ENCODE measurements at places on chromosomes 1 and 21. TPM values are rescaled to one million over a fixed set of nuclear protein-coding genes. Genes with fewer than 3 reads are reported as not detected.

DNA sequence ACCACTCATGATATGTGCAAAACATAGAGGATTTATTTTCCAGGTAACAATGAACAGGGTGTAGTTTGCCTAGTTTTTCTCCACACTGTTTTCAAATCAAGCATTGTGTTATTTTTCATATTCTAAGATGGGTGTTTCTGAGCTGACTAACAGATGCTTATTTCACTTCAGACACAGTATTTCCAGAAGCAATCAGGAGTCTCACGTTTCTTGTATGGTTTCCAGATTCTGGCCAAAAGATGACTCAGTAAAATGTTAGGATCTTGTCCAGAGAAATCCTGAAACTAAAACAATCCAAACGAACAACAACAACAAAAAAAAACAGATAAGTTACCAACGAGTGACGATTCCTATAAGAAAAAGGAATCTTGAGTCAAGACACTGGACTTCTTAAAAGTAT lies 5.3 kb downstream of the UTS2 start:
- no peak for DNase-seq

DNA sequence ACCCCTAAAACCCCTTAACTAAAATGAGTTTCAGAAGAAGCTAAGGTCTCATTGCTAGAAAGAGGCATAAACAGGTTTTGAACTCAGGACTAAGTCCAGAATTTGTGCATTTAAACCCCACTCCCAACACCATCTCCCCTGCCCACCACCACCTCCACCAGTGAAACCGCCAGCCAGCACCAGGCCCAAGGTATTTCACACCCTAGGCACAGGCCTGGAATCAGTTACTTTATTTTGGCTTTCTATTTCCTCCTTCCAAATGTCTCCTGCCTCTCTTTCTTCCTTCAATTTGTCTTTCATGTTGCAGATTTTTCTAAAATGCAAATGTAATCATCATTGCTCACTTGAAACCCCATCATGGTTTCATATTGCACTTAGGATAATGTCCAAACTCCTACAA lies 1.9 kb upstream of the IPO13 start:
- no peak for DNase-seq

TCEA3 gene
- 1.5 TPM for total RNA-seq

GFI1 gene
- 1.4 TPM for total RNA-seq

BROX gene
- total RNA-seq = 65.9 TPM

Data from Caki2 (cell line).